Tibial nerve (tissue), 4 donors: ENCODE measurements at places on chromosomes 3 and 15.
A peak's percentile ranks its signal among the peaks of the same experiment; 100 is the strongest.

DNA sequence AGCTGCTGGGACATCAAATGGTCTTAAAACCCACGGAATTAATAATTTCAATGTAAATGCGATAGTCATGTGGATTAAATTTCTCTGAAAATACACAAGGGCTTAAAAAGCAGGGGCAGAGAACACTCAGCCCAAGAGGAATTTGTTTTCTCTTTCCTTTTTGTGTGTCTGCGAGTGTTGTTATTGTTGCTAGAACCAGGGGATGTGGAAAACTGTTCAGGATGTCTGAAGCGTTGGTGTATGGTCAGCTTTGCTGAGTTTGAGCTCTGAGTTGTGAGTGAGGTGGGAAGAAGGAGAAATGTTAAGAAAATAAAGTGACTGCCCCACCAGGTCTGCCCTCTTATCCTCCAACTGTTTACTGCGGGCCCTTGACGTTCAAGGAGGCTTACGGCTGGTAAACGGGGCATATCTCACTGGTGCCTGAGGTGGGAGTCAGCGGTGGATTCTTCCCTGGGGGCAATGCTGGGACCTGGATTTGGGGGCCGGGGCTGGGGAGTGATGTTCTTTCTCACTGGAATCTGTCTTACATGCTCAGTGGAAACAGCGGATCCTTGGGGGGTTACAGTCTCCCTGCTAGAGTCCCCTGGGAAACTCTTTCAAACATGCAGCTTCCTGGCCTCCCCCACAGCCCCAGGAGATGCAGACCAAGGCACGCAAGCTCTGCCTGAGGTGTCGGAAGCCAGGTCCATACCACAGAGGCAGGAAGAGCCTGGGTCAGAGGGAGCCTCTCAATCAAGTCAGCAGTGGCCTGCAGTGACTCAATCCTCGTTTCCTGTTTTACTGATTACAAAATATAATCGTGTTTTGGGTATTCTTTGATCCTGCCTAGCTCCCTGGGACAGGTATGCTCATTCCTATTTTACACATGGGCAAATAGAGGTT is 41.8 kb downstream of the ITGA11 start:
- no peak for DNase-seq

DNA sequence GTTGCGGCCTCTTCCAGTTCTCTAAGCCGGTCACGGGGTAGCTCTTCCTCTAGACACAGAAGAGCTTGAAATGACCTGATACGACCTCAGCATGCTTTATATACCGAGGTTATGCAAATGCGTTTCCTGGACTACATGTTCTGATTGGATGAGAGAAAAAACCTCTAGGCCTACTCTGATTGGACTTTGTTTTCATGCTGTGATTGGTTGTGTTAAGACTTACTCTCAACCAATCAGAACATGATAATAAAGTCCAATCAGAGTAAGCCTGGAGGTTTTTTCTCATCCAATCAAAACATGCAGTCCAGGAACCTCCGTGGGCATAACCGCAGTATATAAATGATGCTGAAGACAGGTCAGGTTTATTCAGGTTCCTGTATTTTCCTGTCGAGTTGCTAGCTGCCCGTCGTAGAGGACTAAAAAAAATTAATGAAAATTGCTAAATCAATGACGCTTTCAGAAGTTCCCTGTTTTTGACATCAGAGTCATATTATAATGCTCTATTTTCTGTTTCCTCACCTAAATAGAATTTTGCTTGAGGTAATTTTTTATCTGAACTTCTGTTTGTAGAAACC is 177.4 kb downstream of the POTEB3 start:
- no peak for DNase-seq

GRCh38 chr3:181279239-181279565 is 289.7 kb upstream of the DNAJC19 start:
- DNase-seq, result no peak

- no peak for DNase-seq
Observed at GRCh38 chr3:120167488-120167887, 73.2 kb upstream of the GSK3B start.

- no peak for DNase-seq
Observed at GRCh38 chr3:32818229-32818969, 602 bp downstream of the TRIM71 start.

DNA sequence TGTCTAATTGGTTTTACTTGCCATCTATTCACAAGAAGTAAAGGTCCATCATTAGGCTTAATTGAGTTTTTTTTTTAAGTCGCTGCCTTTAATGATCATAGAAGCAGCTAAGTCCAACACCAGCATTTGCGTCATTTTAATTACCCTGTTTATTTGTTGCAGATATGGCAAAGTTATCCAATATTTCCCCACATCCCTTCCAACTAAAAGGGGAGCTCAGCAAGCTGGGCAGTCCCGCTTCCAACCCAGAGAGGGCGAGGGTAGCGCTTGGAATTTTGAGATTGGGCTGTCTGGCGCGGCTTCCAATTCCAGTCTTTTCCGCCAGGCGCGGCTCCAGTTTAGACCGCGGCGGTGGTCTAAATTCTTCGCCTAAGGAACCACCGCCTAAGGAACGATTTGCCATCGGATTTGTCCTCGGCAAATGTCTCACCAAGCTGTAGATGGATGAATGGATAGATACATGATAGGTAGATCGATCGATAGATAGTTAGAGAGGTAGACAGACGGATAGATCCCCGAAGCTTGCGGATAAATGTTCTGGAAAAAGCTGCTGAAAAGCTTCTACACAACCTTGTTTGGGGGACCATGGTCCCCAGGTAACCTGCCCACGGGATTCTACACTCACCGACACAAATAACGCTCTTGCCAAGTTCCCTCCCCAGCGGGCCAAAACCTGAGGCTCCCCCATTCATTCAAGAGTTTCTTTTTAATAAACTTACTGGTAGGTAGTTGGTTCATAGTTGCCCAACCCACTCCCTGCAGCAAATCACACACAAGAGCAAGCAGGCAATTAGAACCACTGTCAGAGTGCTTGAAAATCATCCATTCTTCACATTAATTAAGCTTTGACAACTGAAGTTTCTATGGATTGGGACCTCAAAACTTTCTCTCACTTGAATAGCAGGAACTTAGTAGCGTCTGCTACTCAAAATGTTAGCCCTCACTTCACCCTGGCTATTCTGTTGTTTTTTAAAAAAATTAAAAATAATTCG is 49.1 kb downstream of the ZIC4 start:
- DNase-seq, result no peak

DNA sequence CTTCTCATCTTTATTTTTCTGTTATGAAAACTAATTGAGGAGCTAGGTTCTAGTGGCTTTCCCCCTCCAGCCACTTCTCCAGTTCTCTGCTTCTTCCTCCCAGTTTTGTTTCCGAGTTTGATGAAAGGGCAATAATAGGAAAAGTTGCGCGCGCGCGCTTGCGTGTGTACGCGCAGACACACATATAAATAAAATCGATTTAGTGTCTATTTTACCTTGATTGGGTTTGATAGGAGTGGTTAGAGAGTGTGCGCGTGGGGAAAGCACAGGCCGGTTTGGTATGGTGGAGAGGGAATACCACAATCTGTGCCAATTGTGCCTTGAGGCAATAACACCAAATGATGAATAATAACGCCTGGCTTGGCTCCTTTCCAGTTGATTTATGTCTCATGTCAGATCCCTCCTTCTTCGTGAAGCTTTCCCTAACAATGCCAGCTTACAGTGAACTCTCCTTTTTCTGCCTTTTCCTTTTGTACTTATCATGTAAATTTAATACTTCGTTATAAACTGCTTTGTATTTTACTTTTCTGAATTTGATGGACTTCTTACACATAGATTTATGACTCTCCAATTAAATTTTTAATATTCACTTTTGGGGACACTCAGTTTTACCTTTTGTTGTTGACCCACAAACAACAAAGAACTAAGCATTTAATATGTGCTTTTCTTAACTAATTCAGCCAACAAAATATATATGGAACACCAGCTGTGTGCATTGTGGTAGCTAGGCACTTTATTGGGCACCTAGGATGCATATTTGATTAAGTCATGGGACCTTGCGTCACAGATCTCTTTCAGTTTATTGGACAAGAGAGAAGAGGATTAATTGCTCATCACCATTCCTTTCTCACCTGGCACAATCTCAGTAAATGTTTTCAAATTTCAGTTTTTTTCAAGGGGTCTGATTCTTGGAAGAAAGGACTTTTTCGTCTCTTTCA is 1.7 kb downstream of the TIPARP start:
- peak; percentile 16 for DNase-seq

DNA sequence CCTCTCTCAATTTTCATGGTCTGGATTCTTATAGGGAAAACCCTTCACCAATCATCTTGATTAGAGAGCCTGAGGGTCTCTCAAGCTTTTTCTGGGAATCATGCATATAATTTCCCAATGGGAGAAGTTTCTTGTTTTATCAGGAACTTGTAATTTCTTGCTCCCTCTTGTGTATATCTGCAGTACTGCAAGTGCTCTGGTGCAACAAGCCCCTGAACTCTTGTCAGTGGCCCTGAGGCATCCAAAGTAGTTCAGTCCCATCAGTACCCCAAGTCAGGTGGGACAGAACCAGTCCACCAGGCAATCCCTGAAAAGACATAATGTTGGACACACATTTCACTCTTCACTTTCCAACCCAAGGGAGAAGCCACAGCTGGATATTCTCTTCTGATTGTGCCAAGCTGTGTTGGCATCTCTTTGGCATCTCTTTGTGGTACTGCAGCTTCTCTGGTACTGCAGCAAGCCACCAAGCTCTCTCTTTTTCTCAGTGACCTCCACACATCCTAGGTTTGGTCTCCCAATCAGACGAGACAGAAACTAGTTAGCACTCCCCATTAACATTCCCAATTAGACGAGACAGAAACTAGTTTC is 214.5 kb downstream of the ZIC4 start:
- peak; percentile 55 for DNase-seq

DNA sequence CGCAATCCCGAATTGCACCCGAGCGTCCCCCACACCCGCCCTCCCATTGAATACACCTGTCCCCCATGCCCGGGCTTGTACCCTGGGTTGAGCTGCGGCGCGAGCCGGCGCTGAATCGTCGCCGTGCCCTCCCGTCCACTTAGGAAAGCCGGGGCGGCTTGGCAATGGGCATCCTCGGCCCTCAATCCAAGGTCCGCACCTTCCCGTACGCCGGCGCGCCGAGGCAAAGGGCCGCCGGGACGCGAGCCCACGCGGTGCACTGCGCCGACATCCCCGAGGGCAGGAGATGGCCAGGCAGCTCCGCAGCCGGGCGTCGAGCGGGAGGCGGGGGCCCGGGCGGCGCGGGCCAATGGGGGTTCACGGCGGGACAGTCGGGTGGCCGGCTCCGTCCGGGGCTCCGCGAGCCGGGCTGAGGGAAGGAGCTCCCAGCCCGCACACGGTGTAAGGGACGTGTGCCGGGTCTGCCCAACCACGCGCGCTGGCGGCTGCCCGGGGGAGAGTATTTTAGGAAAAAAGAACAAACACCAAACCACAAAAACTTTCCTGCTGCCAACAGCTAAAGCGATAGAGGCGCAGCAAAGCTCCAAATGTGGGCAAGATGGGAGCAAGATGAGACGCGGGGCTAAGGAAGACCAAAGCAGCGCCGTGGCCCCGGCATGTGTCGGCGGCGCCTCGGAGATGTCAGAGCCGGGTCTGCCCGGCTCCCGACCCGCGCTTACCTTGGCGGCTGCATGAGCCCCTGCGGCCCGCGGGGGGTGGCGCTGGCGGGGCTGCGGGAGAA is 621 bp downstream of the RGMA start:
- DNase-seq, result no peak

GRCh38 chr15:57085267-57085666 is 166.8 kb downstream of the TCF12 start:
- DNase-seq, result no peak

- no peak for DNase-seq
Observed at GRCh38 chr15:83854321-83854720, 200.4 kb downstream of the ADAMTSL3 start.

DNA sequence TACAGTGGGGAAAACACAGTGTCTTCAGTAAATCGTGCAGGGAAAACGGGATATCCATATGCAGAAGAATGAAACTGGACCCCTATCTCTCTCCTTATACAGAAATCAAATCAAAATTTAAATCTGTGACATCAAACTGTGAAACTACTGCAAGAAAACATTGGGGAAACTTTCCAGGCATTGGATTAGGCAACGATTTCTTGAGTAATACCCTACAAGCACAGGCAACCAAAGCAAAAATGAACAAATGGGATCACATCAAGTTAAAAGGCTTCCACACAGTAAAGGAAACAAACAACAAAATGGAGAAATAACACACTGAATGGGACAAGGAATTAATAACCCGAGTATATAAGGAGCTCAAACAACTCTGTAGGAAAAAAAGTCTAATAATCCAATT is 165.3 kb downstream of the PLCL2 start:
- DNase-seq, result no peak

DNA sequence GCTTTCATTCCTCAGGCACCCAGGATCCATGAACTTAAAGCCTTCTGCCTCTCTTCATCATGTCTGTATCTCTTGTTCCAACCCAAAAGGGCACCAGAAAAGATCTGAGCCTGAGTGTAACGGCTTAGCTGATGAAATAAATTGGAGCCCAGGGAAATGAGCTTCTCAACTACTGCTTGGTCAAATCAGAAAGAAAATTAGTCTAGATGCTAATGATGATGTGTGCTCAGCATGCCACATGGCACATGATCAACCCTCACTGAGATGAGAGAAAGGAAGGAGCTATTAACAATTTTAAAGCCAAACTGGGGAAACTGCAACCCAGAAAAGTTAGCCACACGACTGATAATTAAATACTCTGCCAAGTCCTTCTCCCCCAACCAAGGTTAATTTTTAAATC is 325.7 kb downstream of the CNTN3 start:
- DNase-seq, result no peak

GRCh38 chr15:27730868-27731267 is 368.2 kb downstream of the OCA2 start:
- no peak for DNase-seq

GRCh38 chr3:25817638-25818037 is 27.7 kb downstream of the OXSM start:
- DNase-seq, result no peak

DNA sequence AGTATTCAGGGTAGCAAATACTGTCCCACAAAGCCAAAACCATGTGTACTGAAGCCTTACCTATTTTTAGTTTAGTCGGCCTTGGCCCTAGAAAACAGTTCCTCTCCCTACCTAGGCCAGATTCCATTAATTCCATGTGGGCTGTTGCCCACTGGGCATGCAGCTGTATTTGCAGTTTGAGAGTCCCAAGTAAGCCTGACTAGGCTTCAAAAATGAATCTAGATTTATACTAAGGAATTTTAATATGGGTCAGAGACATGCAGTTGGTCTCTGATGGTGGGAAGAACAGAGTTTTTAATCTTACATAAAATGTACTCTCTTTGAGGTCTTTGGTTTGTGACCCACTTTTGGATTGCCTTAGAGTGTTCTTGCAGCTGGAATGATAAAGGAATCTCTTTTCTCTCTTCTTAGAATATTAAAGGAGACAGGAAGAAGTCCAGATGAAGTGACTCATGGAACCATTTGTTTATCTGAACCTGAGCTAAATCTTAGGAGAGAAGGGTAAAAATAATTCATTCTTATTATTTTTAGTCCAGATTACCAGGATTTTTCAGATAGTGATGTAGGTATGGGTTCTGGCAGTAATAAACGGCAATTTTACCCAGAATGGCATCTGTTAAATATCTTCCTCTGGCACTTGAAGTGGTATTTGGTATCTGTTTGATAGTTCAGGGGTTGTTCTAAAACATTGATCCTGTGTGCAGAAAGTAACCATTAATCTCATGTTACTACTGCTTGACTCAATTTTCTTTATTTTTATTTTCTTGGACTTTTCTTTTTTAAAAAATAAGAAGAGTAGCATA is 33.8 kb downstream of the GLCE start:
- no peak for DNase-seq

- DNase-seq, result no peak
Observed at GRCh38 chr3:32493437-32494414, 8.9 kb downstream of the CMTM6 start.
